Posterior cingulate gyrus (tissue), 11 donors: ENCODE measurements at places on chromosomes 1 and 21.

GRCh38 chr1:15943328-15943991 lies 32.4 kb downstream of the ZBTB17 start:
- no peak for DNase-seq

DNA sequence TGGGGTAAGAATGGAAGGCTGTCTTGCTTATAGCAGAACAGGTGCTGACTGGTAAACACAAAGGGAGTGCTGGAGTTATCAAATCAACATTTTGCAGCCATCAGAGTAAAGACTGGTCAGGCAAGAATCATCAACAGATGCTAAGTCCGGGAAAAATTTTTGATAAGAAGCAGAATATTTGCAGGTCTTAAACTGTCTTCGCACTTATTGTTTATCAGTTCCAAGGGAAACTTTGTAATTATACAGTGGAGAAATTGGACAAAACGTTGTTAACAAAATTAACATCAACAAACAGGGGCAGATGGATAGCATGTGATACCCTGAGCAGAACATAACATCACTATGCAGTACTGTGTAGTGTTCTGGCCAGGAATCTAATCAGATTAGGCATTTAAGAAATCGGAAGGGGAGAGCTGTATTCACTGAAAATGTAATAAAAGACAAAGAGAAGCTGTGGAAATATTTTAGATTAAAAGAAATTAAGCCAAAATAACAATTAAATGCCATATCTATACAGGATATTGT lies 127.1 kb downstream of the DAB1 start:
- no peak for DNase-seq

GRCh38 chr1:247329097-247329617 lies 2.5 kb downstream of the ZNF496 start:
- no peak for DNase-seq

GRCh38 chr21:15441060-15441493 lies 288.7 kb upstream of the USP25 start:
- no peak for DNase-seq

DNA sequence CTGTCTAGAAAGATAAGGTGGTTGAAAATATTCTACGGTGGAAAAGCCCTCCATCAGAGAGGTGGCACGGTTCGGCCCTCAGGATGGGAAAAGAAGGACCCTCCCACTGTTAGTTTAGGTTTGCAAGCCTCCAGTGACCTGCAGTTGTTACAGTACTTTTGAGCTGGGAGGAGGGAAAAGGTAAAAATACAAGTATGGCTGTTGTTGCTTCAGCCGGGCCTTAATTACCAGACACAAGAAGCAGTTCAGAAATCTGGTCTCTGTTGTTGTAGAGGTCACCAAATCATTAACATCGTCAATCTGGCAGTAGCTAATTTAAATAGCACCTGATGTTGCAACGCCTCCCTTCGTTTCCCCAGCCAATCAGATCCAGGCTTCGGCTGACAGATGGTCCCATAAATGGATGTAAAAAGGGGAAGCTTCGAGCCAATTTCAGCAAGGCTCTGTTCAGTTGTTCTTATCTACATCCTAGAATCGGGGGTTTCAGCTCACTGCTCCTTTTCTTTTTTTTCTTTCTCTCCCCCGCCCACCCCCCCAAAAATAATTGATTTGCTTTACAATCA lies at the start of gene ELAVL4:
Gene ELAVL4 (plus strand): TSS at position 424 of the 563 bp plus-strand sequence. CDS start 270 bp downstream, outside the sequence.
- DNase-seq = no peak

DNA sequence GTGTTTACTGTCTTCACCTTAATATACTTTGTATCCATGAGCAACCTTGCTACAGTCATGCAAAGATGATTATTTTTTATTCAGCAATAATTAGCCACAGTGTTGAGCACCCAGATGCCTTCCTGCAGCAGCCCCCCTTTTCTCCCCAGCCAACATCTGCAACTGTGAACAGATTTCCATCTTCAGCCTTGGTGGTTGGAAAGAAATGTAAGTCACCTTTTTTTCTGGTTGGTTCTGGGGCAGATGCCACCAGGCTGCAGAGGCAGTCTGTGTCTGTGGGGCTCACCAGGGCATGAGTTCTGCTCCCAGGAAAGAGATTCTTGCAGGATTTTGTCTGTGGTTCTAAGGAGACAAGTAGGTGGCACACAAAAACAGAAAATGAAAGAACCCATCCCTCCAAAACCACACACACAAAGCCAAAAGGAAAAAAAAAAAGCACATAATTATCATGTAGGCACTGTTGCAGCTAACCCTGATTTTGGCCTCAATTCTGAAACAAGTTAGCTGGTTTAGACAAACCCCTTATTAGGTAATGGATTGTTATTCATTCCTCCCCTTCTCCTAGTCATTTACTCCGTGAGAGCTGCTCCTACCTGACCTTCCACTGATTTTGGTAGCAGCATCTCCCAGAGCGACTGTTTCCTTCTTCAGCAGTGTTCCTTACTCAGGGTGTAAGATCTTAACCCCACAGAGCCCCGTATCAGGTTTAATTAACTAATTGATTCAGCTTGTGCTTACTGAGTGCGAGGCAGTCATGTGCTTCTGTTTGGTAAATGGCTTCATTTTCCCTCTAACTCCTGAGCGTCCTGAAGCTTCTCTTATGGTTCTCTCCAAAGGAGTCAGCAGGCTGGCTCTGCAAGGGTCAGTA lies 36.5 kb downstream of the GALNT2 start:
- no peak for DNase-seq

DNA sequence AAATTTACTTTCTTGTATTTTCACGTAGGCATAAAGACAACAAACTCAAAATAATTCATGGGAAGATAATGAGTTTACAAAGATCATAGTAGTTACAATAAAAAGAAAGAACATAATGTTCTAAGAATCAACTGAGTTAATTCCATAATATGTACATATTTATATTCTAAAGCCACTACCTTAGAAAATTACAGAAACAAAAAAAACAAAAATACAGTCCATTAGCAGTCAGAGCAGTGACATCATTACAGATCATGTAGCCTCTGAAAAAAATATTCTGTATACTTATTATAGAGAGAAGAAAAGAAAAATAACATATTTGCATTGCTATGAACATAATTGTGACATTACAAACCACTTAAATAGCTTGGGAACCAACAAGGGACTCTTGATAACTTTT lies 360.1 kb upstream of the RGS18 start:
- DNase-seq = no peak

DNA sequence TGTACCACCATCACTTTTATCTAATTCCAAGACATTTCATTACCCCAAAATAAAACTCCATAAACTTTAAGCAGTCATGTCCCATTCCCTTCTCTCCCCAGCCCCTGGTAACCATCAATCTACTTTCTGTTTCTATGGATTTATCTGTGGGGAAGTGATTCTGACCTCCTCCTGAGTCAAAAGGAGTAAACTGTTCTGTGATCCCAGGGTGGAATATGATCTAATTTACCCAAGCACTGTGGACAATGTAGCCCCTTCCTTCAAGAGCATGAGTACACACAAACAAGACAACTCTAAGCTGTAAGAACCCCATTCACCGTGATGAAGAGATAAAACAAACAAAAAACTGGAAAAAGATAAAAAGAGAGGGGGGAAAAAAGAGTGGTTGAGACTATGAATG lies 77.9 kb downstream of the PLPP3 start:
- DNase-seq = no peak

GRCh38 chr1:182563095-182563494 lies 26.0 kb downstream of the RNASEL start:
- DNase-seq = no peak

GRCh38 chr1:198638894-198639635 lies at the start of gene PTPRC:
Gene PTPRC (plus strand): TSS chr1:198639040. CDS start chr1:198639269, 229 bp downstream.
- no peak for DNase-seq

- no peak for DNase-seq
Observed at GRCh38 chr21:25350056-25350455, 257.2 kb downstream of the MRPL39 start.

DNA sequence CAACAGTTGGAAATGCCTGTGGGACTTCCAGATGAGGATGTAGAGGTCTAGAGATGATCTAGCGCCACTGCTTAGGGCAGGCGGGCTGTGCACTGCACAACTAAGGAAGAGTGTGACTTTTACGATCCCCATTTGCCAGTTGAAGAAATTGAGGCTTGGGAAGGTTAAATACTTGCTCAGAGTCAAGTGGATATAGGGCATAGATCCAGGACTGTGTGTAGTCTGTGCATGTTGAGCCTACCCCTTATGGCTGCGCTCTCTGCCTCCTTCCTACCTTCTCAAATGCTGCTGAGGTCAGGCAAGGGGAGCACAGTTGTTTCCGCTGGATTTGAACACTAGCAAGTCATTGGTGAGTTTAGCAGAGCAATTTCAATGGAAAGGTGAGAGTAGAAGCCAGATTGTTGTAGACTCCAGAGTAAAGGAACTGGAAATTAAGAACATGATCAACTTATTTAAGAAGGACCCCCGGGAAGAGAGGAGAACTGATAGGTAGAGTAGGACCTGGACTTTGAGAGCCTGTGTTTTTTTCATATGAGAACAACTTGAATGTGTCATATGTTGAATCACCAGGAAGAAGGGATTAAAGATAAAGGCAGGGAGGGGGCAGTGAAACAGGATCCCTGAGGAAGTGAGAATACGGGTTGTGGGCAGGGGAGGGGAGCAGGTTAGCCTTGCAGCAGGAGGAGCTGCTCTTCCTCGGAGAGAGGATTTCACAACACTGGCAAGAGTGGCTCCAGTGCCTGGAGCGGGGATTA lies 2.7 kb downstream of the CAPN2 start:
- no peak for DNase-seq

- no peak for DNase-seq
Observed at GRCh38 chr21:46221664-46222435, 6.7 kb downstream of the LSS start.

GRCh38 chr1:15156807-15157380 lies 3.3 kb downstream of the TMEM51 start:
- no peak for DNase-seq

DNA sequence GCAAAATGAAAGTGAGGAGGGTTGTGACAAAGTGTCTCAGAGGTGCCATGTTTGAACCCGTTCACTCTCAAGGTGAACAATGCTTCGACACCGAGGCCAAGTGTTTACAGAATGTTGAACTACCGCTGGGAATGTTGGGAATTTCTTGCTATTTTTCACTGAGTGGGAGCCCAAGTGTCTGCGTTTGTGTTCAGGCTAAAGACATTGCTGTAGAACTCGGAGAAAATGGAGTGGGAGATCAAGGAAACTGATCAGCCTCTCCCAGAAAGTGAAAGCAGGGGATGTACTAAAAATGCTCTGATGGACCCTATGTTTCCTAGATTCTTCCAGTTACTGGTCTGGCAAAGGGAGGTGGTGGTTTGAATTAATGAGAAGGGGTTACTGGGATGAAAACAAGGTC lies 207.5 kb downstream of the BACH1 start:
- no peak for DNase-seq

DNA sequence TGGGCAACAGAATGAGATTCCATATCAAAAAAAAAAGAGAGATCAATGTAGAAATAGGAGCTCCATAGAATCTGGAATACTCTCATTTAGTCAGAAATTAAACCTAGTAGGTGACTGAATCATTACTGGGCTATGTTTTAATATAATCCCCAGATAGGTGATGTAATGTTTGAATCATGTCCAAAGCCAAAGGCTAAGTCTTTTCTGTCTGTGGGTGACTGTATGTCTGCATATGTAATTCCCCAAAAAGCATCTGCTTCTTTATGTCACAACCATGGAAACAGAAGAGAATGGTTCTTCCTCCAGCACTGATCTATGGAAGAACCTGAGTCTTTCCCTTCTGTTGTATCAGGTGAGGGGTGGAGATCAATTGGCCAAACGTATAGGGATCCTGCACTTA lies 5.8 kb downstream of the LAMC2 start:
- no peak for DNase-seq

GRCh38 chr21:39681257-39681656 lies 63.7 kb upstream of the IGSF5 start:
- no peak for DNase-seq

GRCh38 chr1:22252251-22252650 lies 109.4 kb upstream of the WNT4 start:
- no peak for DNase-seq

GRCh38 chr1:49864581-49864980 lies 159.2 kb downstream of the AGBL4 start:
- DNase-seq = no peak

- DNase-seq = no peak
Observed at GRCh38 chr1:74686928-74687327, 13.3 kb upstream of the ERICH3 start.

DNA sequence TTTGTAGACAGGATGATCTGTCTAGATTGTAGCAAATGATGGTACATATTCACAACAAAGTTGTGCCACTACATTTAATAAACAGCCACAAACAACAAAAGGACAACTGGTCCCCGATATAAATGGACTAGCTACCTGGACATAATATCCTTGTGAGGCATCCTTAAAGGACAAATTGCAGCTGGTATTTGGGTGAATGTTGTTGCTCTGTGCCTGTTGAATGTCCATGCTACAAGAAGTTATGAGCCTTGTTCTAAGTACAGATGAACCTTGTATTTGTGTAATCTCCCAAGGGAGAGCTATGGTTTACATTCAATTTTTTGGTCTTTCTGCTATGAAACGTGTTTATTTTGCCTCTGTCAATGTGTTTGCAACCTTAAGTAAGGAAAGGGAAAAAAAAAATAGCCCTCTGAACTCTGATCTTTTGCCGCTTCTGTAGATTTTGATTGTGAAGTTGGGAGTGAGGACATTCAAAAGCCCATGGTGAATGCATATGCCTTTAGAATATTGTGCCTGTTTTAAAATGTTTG lies 26.5 kb downstream of the SFT2D2 start:
- DNase-seq = no peak
